ENCODE measurements at places on chromosomes 1 and 21.

DNA sequence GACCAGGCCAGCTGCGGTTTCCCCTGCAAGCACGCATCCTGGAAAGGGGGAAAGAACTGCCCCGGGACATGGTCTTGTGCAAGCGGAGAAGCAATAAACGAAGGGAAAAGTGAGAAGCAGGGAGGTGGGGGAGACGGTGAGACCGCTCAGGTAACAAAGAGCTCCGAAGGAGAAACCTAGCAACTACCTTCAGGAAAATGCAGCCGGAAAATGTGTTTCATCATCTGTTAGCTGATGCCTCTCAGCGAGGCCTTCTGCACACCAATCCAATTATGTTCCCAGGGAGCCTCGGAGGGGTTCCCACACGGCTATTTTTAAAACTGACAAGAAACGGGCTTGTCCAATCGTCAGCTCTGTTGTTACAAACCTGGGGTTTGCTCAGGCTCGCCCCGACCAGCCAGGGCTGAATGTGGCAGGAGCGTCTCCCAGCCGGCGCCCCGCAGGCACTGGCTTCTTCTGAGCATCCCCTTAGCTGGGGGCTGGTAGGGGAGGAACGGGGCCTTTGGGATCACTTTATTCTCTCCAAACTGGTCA lies 3.4 kb downstream of the RIPK4 start:
- no peak for DNase-seq

DNA sequence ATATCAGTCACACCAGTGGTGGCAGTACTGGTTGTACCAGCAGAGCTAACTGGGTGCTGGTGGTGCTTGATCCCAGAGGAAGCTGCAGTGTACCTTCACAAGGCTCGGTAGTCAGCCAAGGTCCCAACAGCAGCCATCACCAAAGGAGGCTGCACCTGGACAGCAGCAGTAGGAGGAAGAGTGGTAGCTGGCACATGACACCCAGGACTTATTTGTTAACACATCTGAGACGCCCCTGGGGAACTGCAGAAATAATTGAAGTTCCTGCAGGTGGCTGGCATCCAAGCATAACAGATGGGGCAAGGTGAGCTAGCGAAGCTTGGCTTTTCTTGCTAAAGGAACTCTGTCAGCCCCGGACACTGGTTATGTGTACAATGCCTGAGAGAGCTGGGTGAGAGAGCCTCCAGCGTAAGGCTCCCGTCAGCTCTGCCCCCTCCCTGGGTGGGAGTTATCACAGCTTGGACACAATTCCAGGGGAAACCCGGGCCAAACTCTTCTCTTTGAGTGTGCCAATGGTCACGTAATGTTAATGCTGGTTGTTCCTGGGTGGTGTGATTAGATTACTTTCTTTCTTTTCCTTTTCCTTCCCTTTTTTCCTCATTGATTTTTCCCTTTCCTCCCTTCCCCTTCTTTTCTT lies 29.1 kb upstream of the PARP1 start:
- DNase-seq = no peak

DNA sequence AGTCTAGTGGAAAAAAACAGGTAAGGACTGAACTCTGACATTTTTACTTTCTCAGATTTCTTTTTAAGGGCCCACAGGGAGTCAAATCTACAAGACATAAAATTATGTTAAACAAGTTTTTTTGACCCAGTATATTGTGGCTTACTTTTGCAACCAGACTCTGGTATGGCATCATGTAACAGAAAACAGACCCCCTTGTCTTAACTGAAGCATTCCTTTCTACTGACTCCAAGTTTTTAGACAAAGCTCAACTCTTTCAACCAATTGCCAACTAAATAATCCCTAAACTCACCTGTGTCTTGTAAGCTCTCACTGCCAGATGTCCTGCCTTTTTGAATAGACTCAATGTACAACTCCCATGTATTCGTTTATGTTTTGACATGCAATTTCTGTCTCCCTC lies 64.3 kb downstream of the FASLG start:
- DNase-seq = no peak

- DNase-seq = no peak
Observed at GRCh38 chr1:219202567-219202966, 28.9 kb downstream of the LYPLAL1 start.

- DNase-seq = no peak
Observed at GRCh38 chr1:170661646-170662411, 2.1 kb upstream of the PRRX1 start.

DNA sequence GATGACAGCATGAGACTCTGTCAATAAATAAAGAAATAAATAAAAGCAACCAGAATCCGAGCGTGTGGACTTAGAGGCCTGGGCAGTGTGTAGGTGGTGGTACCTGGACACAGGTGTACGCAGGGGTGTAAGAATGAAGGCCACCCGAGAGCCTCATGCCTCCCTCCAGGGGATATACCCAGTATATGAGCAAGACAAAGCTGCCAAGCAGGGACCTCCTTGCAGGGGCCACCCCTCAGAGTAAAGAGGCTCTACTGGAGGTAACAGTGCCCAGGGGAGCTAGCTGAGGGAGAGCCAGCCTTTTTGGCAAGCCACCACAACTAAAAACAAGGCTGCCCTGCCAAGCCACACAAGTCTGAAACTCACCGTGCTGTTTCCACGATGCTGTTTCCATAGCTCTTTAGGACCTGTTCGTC lies 179.2 kb upstream of the RAB4A start:
- no peak for DNase-seq

GRCh38 chr1:155983191-155984024 lies 5.1 kb upstream of the ARHGEF2 start:
- DNase-seq = no peak

- no peak for DNase-seq
Observed at GRCh38 chr1:73765551-73766233, 432.3 kb downstream of the LRRIQ3 start.

- DNase-seq = no peak
Observed at GRCh38 chr1:65002156-65002507, 35.8 kb upstream of the JAK1 start.

- DNase-seq = no peak
Observed at GRCh38 chr1:53712276-53712675, 26.7 kb downstream of the GLIS1 start.

- DNase-seq = peak; percentile 94
Observed at GRCh38 chr21:45643021-45643980, at the start of gene PCBP3. Gene PCBP3, plus strand, starts transcription at chr21:45643725. Its CDS starts 206,361 bp downstream, at chr21:45850086.

DNA sequence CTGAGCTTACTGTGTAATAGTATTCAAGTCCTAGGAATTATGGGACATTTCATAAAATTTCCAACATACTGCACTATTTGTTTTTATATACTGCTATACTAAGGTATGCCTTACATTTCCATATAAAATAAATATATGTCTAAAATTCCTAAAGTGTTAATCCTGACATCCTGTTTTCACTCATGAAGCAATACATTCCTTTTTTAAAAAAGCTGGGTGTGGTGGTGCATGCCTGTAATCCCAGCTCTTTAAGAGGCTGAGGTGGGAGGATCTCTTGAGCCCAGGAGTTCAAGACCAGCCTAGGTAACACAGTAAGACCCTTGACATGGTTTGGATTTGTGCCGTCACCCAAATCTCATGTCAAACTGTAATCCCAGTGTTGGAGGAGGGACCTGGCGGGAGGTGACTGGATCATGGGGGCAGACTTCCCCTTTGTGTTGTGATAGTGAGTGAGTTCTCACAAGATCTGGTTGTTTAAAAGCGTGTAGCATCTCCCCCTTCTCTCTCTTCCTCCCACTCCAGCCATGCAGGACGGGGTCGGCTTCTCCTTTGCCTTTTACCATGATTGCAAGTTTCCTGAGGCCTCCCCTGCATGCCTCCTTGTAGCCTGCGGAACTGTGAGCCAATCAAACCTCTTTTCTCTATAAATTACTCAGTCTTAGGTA lies 5.8 kb downstream of the CDC42BPA start:
- no peak for DNase-seq

- DNase-seq = peak; percentile 61
Observed at GRCh38 chr1:31593770-31594632, 17.7 kb downstream of the TINAGL1 start.

DNA sequence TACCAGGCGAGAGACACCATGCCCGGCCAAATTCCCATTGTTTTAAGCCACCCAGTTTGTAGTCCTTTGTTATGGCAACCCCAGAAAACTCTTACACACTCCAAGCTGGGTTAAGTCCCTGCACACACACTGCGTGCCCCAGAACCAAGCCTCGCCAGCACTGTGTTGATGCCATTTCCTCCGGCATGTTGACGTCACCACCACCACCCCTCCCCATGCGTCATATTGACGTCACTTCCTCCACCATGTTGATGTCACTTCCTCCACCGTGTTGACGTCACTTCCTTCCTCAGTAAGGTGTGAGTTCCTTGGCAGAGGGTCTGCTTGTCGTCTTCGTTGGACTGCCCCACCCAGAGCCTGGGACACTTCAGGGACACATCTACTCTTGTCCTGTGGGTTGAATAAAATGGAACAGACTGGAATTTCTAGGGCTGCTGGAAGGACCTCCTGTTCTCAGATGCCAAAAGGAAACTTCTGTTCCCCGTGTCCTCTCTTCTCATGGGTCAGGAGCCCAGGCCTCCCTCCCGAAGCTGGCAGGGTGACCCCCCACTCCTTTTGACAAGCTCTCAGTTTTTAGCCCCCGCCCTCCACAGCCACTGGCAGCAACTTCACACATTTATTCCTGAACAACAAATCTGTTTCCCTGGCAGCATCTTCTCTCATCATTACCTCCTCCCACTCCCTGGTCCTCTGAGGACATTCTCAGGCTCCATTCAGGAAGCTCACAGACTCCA lies 643.3 kb downstream of the NPHP4 start:
- no peak for DNase-seq

GRCh38 chr1:15966081-15966955 lies 9.6 kb downstream of the ZBTB17 start:
- DNase-seq = no peak

Data from neuronal stem cell (in vitro differentiated cells).